ENCODE measurements at places on chromosomes 7 and 10.

DNA sequence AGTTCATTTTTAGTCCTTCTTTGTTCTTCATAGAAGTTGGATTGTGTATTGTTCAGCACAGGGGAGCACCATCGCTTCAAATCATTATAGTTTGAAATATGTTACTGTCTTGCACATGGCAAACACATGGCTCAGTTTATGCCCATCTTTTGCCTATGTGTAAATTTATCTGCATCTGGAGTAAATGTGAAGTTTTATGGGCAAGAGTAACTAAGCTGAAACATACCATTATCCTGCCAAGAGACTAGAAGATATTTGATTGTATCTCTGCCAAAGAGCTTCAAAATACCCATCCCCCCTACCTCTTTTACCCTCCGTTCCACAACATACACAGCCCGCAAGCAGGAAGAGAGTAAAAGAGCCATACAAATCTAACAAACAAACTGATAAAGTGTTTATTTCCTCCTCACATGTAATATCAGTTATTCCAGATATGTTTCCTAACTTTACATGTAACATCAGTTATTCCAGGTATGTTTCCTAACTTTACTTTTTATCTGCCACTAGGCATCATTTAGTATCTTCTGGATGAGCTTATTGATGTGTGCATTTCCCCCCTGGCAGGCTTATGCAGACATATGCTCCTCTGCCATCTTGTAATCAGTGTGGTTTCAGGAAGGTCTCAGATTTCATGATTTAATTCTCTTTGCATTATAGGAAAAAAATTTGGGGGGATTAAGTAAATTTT, 127.7 kb downstream of the SRI start:
- no peak for DNase-seq

- no peak for DNase-seq
Measured at GRCh38 chr7:36810489-36810888, 86.2 kb upstream of the AOAH start.

GRCh38 chr7:130356121-130356875, 11.7 kb downstream of the CPA5 start:
- DNase-seq: peak; percentile 98

DNA sequence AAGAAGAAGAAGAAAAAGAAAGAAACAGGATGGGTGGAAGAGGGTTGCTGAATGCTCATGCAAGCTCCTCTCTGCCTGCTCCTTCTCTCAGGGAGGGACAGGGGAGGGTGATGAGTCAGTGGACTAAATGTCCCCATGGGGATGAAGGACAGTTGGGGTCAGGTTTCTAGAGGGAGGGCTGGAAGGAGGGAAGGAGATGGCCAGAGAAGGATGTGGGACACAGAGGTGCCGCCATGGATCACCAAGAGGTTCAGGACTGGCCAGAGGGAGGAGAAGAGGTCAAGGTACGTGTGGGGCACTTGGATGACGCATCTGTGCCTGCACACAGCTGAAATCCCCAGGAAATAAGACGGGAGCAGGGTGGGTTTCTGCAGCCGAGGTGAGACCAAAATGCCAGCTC, 88.9 kb upstream of the GTF2I start:
- DNase-seq: no peak

- peak; percentile 14 for DNase-seq
Measured at GRCh38 chr10:116521424-116522290, 24.1 kb upstream of the PNLIP start.

- DNase-seq: no peak
Measured at GRCh38 chr7:87137271-87137670, 15.0 kb upstream of the DMTF1 start.

GRCh38 chr7:123622660-123623386, 21.2 kb downstream of the ASB15 start:
- no peak for DNase-seq

GRCh38 chr10:131854579-131855335, 46.1 kb upstream of the PPP2R2D start:
- DNase-seq: no peak

- DNase-seq: peak; percentile 99
Measured at GRCh38 chr10:97292097-97292861, at the start of gene ARHGAP19. Gene ARHGAP19, minus strand, starts transcription at chr10:97292637. Its CDS starts 10 bp downstream, at chr10:97292627.

- DNase-seq: no peak
Measured at GRCh38 chr7:127418459-127418858, 26.0 kb upstream of the ZNF800 start.

DNA sequence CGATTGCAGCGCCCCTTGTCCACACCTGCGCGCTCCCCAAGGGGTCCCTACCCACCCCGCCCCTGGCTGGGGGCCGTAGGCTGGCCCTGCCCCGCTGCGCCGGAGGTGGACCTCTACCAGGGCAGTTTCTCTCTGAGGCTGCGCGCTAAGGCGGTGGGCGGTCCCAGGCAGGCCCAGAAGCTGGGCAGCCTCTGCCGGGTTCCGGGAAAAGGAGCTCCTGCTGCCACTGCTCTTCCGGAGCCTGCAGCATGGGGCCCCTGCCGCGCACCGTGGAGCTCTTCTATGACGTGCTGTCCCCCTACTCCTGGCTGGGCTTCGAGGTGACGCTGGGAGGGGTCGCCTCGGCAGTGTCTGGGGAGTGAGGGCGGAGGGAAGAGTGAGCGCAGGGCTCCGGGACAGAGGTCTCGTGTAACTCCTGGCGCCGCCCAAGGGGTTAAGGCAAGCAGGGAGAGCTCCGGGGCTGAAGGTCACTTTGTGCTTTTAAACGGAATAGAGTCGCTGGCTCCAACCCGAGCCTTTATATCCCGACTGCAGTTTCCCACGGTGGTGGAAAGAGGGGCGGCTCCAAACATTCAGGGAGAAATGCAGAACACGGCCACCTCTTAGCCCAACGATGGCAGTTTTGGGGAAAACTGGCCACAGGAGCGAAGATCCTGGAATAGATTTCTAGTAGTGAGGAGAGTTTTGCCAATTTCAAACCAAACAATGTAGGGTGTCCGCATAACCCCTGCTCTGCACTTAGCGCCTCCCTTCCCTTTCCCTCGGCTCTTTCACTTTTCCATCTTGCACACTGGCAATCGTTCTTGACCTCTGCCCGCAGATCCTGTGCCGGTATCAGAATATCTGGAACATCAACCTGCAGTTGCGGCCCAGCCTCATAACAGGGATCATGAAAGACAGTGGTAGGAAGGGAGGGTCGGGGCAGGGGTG, at the start of gene GSTK1:
Gene GSTK1 (plus strand): TSS at position 176 of the 930 bp plus-strand sequence. CDS start 73 bp downstream, at position 249.
- peak; percentile 63 for DNase-seq

- no peak for DNase-seq
Measured at GRCh38 chr7:55148571-55148970, 129.8 kb downstream of the EGFR start.

DNA sequence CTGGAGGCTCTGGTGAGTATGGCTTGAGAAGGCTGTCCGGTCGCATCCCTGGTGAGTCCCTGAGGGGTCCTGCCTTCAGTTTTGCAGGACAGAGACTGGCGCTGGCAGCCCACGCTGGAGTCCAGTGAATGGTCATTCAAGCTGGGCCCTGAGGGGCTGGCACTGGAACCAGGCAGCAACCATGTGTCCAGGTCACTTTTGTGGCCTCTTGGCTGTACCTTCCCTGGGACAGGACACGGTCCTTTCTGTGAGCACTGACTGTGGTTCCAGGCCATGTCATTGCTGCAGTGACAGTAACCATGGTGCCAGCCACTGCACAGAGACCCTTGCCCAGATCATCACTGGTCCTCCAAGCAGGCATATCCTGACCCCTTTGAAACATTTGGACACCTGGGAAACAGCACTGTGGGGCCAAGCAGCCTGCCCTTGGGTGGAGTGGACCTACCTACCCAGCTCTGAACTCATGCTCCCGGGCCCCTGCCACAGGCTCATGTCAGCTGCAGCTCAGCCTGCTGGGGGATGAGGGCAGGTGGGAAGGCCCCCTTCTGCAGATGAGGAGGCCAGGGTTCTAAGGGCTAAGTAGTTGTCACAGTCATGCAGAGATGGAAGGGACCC, 72.1 kb downstream of the ADCY1 start:
- no peak for DNase-seq

DNA sequence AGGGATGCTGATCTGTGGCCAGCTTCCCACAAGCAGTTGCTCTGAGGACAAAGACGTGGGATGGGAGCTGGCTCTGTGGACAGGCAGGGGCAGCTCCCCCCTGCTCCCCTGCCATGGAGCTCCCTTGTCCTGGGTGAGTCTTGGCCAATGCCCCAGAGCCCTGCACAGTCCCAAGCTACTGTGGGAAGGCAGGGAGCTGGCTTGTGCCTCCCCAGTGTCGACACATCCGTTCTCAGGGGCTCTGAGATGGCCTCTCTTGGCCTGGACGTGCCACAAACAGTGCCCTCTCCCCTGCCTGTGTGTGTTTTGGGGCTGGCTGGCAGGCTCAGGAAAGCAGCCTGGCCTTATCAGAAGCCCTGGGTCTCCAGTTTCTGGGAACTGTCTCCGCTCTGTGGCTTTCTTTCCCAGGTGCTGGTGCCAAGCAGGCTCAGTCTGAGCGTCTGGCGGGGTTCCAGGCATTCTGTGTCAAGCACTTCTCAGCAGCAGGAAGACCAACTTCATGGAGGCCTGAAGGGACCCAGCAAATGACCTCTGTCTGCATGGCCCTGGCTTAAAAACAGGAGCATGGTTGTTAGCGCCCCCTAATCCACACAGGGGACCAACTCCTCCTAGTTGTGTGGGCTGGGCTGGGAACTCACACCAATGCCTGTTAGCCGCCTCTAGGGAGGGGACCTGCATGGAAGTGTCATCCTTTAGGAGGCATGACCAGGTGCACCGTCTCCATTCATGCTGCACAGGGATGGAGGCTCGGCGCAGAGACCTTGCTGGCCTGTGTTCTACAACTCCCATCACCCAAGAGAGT, 375.2 kb downstream of the RPS24 start:
- DNase-seq: no peak

DNA sequence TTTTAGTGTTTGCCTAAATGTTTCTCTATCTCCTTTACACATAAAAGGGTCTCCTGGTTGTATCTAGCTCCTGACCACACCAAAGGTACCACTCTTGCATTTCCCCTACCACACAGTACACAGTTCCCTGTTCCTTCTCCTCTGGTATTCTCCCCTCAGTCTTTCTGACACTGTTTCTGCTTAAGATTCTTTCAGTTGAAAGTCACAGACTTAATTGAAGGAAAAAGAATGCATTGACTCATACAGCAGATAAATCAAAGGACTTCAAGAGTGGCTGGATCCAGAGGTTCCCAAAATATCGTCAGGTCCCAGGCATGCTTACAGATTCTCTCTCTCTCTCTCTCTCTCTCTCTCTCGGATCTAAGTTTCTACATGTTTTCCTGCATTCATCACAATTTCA, 185.6 kb upstream of the LRGUK start:
- DNase-seq: no peak
